AML-193 (cell line): ENCODE measurements at places on chromosomes 3 and 15.

DNA sequence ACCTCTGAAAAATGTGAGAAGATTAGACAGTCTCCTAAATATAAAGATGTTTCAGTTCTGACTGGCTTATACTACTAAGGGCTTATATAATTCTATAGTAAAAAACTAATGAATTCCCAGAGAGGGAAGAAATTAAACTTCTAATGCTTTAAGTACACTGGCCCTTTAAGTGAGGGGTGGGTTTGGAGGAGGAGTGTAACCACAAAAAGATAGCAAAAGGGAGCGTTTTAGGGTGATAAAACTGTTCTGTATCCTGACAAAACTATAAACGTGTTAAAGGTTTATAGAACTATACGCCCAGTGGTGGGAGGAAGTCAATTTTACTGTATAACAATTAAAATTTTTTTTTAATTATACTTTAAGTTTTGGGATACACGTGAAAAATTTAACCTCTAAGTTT is 45.8 kb downstream of the CEP152 start:
- DNase-seq = no peak

GRCh38 chr3:172181932-172182586 is 142.7 kb downstream of the FNDC3B start:
- no peak for DNase-seq

DNA sequence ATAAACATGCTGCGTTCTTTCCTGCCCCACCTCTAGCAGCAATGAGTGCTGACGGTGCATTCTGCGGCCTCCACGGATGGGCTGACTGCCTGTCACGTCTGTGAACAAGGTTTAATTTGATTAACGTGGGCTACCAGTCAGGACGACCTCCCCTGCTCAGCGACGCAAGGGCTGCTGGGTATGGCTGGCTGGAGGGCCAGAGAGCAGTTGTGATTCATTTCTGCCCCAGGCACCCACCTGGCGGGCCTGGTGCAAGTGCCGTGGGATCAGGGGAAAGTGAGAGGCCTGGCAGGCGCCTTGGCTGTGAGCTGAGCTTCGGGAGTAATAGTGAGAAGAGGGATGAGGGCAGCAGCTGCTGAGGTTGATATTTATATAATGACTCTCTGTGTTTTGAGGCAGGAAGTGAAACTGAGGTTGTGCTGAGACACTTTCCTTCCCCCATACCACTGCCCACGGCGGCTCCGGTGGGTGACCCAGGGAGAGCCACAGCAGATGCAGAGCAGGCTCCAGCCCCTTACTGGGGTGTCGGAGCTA is 190.4 kb upstream of the BCL6 start:
- no peak for DNase-seq

- no peak for DNase-seq
Measured at GRCh38 chr3:155861476-155862183, 7.4 kb upstream of the SLC33A1 start.

DNA sequence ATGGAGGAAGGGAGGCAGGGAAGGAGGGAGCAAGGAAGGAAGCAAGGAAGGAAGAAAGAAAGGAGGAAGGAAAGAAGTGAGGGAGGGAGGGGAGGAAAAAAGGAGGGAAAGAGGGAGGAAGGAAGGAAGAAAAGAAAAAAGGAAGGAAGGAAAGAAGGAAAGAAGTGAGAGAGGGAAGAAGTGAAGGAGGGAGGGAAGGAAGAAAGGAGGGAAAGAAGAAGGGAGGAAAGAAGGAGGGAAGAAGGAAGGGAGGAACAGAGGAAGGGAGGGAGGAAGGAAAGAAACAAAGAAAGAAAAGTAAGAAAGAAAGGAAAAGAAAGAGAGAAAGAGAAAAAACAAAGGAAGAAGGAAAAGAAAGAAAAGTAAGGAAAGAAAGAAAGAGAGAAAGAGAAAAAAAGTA is 183.0 kb upstream of the SLC24A5 start:
- DNase-seq = no peak

- DNase-seq = no peak
Measured at GRCh38 chr3:36714343-36715086, 49.8 kb downstream of the DCLK3 start.
